ENCODE measurements at places on chromosomes 7 and 10.

DNA sequence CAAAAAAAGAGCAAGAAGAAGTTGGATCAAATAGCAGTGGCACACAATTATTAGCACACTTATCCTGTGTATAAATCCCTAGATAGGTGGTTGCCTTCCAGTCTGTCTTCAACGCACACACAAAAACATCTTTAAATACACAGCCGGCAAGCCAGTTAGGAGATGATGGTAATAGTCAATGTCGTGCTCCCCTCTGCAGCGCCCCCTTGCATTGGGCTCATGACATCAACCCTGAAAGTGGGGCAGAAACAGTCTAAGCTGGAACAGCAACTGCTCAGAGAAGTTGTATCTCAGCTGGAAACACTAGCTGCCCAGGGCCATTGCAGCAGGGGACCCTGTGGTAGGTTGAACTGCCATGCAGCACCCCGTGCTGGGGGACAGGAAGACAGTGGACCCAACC lies 179.5 kb upstream of the YAE1 start:
- no peak for DNase-seq

DNA sequence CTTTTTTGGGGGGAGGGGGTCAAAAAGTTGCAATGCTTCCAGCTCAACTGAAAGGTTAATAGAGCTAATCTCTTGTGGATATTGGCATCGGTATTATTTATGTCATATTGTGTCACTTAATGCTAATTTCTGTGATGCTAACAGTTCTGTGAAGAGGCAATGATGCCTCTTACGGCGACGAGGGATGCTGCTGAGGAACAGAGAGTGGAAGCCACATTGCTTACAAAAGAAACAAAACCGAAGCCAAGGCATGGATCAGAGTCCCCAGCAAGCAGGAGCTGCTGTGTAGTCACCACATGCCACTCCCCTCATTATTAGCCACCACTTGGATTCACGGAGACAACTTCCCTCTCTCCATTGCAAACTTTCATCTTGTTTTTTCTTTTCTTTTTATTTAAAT lies 536.5 kb upstream of the MGMT start:
- DNase-seq, result no peak

DNA sequence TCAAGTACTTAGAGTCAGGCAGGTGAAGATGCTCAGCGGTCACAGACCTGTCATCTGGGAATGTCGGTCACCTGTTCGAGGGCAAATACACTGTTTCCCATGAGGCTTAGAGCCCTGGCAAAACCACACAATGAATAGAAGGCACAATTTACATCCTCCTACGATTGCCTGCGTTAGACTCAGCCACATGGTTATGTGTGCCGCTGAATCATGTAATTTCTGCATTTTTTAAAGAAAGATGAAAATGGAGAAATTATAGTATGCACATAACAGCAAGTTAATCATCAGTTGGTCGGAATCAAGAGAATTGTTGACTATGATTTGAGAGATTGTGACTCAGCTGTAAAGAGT lies 158.2 kb downstream of the ADARB2 start:
- DNase-seq, result no peak

DNA sequence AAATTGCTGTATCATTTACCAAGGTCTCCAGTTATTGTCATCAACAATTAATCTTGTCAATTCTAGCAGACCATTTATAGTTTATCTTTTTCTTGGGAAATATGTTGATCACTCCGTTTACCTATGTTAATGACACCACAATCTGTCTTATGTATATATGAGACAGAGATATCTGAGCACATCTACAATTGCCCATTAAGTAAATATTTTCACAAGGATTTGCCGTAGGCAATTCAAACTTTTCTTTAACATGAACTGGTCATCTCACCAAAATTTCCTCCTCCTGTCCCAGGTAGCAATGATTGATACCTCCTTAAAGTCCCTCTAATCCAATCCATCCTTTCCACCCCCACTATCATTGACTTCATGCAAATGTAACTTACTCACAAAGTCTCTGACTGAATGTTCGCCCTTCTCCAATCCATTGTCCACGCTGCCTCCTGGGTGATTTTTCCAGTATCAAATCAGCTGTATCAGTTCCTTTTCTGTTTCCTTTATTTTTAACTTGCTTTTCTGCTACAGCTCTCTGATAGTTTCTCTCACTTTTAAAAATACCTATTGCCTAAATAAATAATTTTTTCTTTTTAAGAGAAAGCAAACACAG lies 138.3 kb downstream of the GNAT3 start:
- no peak for DNase-seq

GRCh38 chr7:69467826-69468225 lies 130.4 kb upstream of the AUTS2 start:
- no peak for DNase-seq

DNA sequence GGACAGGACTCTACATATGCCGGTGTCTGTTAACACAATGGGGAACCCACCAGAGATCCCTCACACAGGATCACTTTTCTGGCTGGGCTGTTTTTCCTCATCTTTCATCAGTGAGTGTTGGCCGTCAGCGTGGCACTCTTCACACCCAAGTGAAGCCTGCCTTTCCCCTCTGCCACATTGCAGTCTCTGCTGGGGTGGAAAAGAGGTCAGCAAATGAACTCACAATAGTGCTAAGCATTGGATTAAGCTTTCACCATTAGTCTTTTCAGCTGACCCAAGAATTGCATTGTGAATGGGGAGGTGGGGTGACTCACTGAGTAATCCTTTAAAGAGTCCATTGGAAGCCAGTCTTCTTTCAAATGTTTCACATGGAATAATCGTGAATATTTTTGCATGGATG lies 143.0 kb downstream of the KIAA1217 start:
- DNase-seq, result no peak

- DNase-seq, result no peak
Measured at GRCh38 chr7:29843093-29843492, 36.8 kb downstream of the WIPF3 start.

- no peak for DNase-seq
Measured at GRCh38 chr10:83685458-83685857, 453.9 kb upstream of the GHITM start.

- DNase-seq, result no peak
Measured at GRCh38 chr10:34813626-34814222, 1.4 kb downstream of the PARD3 start.

- DNase-seq, result no peak
Measured at GRCh38 chr10:48842231-48842630, 97.4 kb downstream of the LRRC18 start.

DNA sequence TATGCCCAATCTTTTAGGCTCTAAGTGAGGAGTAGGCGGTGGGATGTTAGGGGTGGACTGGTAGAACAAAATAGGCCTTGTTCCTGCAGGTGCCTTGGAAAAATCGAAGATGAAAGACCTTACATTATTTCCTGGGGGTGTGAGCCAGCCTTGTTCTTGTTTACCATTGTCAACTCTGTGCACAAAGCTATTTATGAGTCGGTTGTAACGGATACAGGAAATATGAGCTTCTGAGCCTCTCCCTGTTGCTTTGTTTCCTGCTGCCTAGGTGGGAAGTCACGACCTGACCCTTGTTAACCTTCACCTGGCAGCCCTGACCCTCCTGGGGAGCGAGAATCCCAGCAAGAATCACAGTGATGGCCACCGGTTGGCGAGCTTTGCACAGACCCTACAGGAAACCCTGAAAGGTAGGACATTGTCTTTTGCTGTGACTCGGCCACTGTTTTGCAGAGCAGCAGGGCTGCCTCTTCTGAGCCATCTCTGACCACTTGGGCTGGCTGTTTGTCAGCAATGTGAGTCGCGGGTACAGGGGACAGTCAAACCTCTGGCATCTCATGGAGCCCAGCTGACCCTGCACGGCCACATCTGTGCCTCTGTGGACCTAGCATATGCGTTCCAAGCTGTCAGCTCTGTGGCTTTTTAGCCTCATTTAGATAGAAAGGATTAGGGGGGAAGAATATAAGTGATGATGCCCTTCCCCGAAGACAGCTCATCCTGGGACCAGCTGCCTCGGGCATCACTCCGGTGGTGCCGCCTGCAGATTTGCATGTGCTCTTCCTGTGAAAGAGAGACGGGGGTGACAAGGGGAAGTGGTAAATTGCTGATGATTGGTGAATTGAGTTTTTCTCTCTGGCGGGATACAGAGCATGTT lies 102.1 kb upstream of the ANLN start:
- DNase-seq, result peak; percentile 65

GRCh38 chr7:36732806-36733205 lies 8.5 kb upstream of the AOAH start:
- DNase-seq, result no peak

DNA sequence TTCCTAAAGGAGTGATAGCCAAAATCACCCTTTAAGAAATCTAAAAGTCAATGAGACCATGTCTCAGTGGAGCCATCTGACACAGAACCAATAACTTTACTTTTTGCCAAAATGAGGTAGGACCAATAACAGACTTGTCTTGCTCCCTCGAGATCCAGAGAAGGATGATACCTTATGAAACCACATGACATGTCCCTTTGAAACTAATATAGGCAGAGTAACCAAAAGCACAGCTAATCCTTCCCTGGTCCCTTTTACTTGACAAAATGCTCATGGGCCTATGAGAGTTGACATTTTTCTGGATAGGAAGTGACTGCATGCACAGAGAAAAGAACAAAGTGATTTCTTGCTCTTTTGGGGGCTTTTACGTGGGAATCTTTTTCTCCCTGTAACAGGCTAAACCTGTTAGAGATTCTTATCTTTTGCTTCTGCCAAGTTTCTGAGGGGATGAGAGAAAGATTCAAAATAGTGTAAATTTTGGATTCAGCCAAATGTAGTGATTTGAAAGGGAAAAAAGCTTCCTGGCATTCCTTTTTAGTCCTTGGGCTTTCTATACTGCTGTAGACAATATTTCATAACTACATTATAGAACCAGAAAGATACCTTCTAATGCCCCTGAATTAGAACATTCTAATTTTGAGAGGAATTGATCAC lies 87.6 kb downstream of the ARMH3 start:
- no peak for DNase-seq

GRCh38 chr7:43942997-43943396 lies 16.8 kb downstream of the UBE2D4 start:
- DNase-seq, result no peak

- DNase-seq, result no peak
Measured at GRCh38 chr10:124390471-124391187, 28.1 kb downstream of the OAT start.

GRCh38 chr7:128879939-128880746 lies 17.5 kb downstream of the ATP6V1F start:
- no peak for DNase-seq

- DNase-seq, result no peak
Measured at GRCh38 chr7:7988706-7989105, 20.1 kb downstream of the GLCCI1 start.

- DNase-seq, result no peak
Measured at GRCh38 chr10:129847741-129848483, 116.2 kb downstream of the EBF3 start.

GRCh38 chr7:30920584-30921539 lies 9.2 kb downstream of the AQP1 start:
- DNase-seq, result no peak

GRCh38 chr7:83640240-83640639 lies 8.7 kb downstream of the SEMA3E start:
- DNase-seq, result no peak

- DNase-seq, result no peak
Measured at GRCh38 chr10:120606051-120606764, 149.2 kb downstream of the PLPP4 start.

GRCh38 chr7:137096607-137097006 lies 228.2 kb downstream of the CHRM2 start:
- DNase-seq, result no peak

All from activated CD8-positive, alpha-beta memory T cell treated with anti-CD3 and anti-CD28 coated beads, Interleukin-2, amount 50 U/mL, for 48 hours (primary cell).